ENCODE measurements at places on chromosomes 1 and 21.

DNA sequence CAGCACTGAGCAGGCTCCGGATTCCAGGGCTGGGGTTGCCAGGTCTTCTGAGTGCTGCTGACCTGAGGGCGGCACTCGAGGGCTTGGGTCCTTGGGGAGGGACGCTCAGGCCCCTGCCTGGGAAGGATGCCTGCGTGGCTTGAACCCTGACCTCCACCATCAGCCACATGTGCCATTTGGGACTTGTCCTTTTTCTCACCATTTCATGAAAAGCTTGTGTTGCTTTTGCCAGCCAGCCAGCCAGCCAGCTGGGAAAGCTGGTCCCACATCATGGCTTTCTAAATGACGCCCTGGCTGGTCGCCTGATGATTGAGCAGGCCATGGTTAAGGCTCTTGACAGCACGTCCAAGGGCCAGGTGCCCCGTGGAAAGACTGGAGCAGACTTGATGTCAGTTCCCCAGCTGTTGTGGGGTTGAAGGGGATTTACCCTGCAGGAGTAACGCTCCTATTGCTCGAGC lies 168.7 kb downstream of the CAMTA1 start:
- no peak for DNase-seq

GRCh38 chr1:51504806-51505525 lies 14.1 kb downstream of the EPS15 start:
- no peak for DNase-seq

DNA sequence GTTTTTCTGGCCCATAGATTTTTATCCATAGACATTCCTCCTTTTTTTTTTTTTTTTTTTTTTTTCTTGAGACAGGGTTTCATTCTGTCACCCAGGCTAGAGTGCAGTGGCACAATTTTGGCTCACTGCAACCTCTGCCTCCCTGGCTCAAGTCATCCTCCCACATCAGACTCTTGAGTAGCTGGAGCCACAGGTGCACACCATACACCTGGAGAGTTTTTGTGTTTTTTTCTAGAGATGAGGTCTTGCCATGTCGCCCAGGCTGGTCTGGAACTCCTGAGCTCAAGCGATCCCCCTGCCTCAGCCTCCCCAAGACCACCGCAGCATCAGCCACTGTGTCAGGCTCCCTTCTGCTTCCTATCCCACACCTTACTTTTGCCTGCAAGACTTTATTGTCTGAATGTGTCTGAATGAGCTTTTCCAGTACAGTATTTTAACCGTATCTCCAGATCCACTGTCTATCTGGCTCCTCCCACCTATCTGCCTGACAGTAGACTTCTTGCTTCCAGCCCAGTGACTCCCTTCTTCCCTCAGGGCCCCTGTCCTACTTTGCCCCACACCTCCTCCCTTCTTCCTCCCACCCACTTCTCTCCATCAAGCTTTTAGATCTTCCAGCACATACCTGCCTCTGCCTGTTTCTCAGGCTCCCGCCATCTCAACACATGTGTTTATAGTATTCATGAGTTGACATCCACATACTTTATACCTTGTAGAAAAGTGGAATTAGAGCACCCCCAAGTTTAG lies 6.1 kb downstream of the C1orf21 start:
- DNase-seq: no peak

DNA sequence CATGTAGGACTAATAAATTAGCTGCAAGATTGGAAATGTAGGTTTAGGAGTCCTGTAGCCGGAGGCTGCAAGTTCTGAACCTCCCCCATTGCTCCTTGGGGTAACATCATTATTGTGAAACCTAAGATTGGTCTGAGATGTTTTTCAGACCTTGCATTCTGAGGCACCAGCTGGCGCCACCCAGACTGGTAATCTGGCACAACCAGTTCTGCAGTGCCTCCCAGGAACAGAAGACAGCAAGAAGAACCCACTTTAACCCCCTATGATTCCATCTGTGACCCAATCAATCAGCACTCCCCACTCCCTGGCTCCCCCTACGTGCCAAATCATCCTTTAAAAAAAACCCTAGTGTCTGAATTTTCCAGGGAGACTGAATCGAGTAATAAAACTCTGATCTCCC lies 11.6 kb upstream of the DNAJC6 start:
- DNase-seq: no peak

- no peak for DNase-seq
Observed at GRCh38 chr1:16625497-16626408, 12.4 kb upstream of the NBPF1 start.

- DNase-seq: no peak
Observed at GRCh38 chr1:85041793-85042192, 6.5 kb downstream of the MCOLN3 start.

DNA sequence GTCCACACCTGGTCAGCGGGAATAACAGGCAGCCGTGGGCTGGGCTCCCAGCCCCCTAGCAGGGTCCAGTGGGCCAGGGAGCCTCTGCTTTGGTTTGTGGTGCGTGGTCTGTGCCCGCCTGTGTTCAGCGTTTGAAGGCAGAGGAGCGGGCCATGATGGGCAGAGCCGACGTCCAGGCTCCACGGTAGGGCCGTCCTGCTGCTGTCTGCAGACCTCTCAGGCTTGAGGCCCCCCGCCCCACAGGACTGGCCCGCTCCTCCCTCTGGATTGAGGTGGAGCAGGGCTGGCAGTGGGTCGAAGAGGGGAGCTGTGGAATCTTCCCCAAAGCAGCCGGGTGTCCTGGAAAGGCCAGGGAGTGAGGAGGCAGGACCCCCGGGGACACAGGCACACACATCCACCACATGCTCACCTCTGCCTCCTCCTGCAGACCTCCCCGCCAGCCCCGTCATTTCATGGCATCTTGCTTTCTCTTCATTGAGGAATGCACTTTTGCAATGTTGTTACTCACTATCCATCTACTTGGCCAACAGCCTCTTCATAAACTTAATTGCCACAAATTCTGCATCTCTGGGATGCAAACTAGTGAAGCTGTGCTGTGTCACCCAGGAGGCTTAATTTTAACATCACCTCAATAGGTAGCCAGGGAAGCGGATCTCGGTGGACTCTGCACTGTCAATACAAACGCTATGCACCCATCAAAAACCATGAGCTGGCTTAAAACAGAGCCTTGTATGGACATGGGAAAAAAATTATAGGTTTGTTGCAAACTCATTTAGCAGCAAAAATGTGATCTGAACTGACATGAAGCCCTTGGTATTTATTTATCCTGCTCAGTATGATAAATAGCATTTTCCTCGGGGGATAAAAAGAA lies 85.9 kb downstream of the PDE9A start:
- no peak for DNase-seq

DNA sequence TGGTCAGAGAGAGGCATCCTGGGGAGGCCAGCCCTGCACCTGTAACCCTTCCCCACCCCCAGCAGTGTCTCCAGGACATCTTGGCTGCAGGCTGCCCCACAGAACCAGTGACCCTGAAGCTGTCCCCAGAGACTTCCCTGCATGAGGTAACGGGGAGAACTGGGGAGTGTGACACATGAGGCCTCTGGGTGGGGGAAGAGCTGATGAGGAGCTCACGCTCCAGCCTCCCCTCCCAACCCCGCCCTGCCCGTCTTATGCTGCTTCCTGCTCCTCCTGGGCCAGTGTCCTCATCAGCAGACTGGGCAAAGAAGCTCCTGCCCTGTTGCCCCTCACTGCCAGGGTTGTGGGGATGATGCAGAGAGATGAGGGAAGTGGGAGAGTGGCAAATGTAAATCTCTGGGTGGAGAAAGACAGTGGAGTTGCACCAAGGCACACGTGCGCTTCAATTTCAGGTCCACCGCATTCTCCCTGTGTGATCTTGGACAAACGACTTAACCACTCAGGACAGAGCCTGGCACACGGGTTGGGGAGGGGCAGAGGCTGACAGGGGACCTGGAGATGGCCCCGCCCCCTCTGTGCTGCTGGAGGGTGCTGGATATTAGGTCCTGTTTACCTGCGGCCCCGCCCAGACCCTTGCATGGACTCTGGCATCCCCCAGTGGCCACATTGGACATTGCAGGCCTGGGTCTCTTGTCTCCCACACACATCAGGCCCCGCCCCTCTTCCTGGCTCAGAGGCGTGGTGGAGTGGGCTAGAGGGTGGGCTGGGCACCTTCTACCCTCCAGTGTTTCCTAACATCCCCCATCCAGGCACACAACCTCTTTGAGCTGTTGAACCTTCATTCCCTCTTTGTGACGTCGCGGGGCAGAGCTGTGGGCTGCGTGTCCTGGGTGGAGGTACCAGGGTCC lies 12.3 kb downstream of the CLCNKB start:
- DNase-seq: no peak

DNA sequence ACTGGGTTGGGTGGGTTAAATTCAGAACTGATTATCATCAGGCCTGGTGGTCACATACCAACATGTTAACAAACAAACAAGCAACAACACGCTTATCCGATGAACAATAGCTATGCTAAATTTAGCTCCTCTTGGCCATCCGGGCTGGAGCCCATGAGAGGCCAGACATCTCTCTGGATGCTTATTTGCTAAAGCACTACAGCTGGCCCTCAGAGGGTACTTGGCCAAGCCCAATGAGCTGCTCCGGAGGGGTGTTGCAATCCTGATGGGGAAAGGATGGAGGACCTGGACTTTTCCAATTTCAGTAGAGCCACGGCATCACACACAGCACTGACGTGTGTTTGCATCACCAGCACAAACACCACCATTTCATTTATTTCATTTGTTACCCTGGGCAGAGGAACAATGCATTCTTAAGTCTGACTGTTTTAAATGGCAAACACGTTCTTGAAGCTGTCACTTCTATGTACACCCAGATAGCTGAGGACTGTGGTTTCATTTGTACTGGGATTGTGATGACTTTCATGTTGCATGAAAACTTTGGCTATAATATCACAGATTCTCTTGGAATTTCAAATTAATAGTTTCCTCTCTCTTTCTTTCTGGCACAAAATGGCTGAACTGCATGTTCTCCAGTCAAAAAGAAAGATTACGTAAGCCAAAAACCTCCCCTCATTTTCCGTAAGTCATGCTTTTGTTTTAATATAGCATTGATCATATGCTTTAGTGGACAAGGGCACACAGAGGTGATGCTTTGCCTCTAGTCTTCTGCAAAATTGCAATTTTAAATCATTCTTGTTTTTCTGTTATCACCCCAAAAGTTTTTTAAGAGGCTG lies 359.8 kb upstream of the KAZN start:
- DNase-seq: no peak

DNA sequence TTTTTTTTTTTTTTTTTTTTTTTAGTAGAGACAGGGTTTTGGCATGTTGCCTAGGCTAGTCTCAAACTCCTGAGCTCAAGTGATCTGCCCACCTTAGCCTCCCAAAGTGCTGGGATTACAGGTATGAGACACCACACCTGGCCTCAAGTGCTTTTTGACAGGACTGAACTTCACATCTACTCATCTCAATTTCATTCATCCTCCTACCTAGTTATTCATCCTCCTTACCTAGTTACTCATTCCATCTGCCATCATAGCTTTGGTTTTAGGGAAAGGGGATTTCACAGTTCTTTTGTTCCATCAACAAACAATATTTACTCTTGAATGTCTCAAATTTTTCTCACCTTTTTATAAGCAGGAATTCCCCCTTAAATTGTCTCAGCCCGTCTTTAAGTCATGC lies 38.6 kb upstream of the RALGPS2 start:
- DNase-seq: no peak

GRCh38 chr1:116569381-116569670 lies 1.5 kb downstream of the CD58 start:
- DNase-seq: no peak

GRCh38 chr1:119435052-119435451 lies 20.1 kb downstream of the HSD3B2 start:
- no peak for DNase-seq

DNA sequence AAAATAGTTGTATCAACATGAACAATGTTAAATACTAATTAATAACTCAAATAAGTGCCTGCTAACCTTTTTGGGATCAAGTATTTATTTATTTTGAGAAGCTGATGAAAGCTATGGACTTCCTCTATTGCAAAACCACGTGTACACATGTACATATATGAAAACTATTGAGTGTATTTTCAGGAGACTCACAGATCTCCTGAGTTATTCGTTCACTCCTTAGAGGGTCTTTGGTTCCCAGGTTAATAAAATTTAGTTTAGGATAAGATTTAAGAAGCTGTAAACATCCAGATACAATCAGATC lies 130.5 kb downstream of the DISC1 start:
- no peak for DNase-seq

Data from BJ (cell line).